ENCODE measurements at places on chromosomes 12 and 14. TPM values are rescaled to one million over a fixed set of nuclear protein-coding genes. Genes with fewer than 3 reads are reported as not detected.

SERPINA9 gene
- not detected for polyA plus RNA-seq

RITA1 gene
- 12.3 TPM for polyA plus RNA-seq

- DNase-seq: no peak
These were observed 121.9 kb downstream of the ETV6 start for GRCh38 chr12:11771356-11771755.

BCAT1 gene
- polyA plus RNA-seq: 20.5 TPM

ABCC9 gene
- polyA plus RNA-seq: 2.7 TPM

GUCY2C gene
- polyA plus RNA-seq: 0.02 TPM

GRCh38 chr14:71452539-71452938, 479.7 kb upstream of the RGS6 start:
- DNase-seq: no peak

GRCh38 chr12:49646871-49647654, 23.7 kb downstream of the PRPF40B start:
- peak; percentile 45 for DNase-seq

- no peak for DNase-seq
These were observed 438.1 kb downstream of the FUT8 start for GRCh38 chr14:65850429-65851135.

PLEKHD1 gene
- polyA plus RNA-seq: 0.33 TPM

DNA sequence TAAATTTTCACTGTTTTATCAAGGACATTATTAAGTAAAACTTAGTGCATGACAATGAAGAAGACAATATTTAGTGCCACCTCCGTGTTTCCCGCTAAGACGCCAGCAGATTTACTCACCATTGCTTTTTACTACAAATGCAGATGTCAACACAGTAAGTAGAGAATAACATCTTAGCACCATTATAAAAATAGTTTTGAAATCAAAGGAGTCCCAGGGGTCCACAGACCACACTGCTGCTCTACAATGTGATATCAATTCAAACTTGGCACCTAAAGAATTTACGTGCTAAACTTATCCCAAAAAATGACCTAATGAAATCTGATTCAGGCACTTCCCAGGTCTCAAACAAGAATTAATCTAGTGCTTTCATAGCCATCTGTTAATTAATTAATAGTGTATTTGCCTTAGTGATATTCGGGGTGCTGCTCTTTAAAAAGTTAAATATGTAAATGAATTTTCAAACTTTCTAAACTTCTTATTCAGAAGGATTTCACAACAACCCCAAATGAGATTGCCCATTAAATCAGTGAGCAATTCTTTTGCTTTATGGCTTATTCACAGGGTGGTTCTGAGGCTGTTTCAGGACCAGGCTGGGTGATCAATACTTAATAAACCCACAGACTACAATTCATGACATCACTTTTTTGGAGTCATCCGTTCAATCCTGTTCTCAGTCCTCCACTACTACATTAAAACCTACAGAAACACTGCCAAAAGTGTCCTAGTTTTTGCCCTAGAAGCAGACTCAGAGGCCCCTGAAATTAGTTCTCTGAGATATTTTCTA, 161.3 kb upstream of the LMNTD1 start:
- no peak for DNase-seq

DNA sequence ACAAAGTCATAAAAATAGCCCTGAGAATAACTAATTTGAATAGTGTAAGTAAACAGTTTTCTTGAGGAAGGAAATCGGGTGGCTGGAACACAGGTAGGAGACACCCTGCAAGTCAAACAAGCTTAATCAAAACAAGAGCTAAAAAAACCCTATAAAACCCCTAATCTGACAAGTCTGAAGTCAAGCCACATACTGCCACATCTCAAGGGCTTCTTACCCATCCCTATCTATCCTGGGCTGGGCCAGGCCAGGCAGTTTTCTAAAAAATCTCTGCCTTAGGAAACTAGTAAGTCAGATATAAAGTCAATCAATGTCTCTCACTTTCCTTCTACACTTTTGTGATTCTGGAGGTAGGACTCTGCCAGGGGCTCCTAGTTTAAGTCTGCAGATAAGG, 15.3 kb downstream of the UBE2N start:
- no peak for DNase-seq

ASCL1 gene
- 0.25 TPM for polyA plus RNA-seq

GRCh38 chr14:44027397-44027796, 479.7 kb downstream of the FSCB start:
- DNase-seq: no peak
